ENCODE measurements at places on chromosomes 5 and 9. TPM values are rescaled to one million over a fixed set of nuclear protein-coding genes. Genes with fewer than 3 reads are reported as not detected.

Gene CDH10
- total RNA-seq, result not detected

Gene STK32A
- not detected for total RNA-seq

Gene MEGF10
- total RNA-seq, result not detected

Gene PCDHGA11
- total RNA-seq, result not detected

GRCh38 chr9:134064711-134065110 is 3.1 kb downstream of the BRD3 start:
- peaks cover 32% of the 10 kb centered on the region for H3K4me1 ChIP-seq
- no peaks in the 10 kb centered on the region for H3K36me3 ChIP-seq
- H3K27ac ChIP-seq, result no peak overlapping the region

DNA sequence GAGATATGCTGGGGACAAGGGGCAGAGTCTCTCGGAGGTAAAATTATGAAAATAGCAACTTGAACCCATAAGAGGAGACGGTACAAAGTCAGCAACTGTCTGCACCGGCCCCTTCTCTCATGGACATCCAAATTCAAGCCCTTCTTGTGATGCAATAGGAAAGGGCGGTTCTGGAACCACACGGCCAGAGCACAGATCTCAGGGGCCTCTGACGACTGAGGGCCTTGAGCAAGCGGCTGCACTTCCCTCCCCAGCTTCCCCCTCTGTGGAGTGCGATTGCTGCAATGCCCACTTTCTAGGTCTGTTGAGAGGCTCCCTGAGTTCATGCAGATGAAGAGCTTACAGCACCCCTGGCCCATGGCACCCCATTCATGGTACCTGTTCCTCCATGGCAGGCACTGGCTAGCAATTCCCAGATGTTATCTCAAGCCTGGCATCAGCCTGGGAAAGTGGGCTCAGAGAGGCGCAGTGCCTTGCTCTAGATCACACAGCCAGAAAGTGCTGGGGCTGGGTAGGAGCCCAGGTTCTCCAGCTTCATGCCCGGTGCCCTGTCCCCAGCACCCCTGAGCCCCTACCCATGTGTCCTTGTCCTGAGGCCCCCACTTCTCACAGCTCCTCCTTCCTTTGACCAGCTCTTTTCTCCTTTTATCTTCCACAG is 17.7 kb upstream of the CPLX2 start:
- no peaks in the 10 kb centered on the region for H3K4me1 ChIP-seq
- H3K36me3 ChIP-seq, result no peaks in the 10 kb centered on the region
- no peak overlapping the region for H3K27ac ChIP-seq
- peaks cover 4% of the 10 kb centered on the region for H3K27me3 ChIP-seq
- no peak for DNase-seq

DNA sequence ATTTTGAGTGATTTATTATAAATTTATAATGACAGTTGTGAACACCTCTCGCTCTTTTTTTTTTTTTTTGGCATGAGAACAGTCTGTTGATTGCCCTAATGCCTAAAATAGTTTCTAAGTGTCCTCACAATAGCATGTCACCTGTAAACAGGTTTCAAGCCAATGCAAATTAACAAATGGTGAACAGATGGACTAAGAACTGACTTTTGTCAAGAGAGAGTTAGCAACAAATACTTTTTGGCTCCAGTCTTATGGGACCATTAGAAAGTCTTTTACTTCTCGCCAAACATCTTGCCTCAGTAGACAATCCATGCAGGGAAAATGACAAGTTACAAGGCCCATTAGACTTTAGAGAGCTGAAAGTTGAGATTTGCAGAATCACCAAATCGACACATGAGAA is 67.8 kb downstream of the MED27 start:
- no peaks in the 10 kb centered on the region for H3K27me3 ChIP-seq
- no peak overlapping the region for H3K4me3 ChIP-seq
- H3K27ac ChIP-seq, result no peak overlapping the region
- peaks cover 18% of the 10 kb centered on the region for H3K4me1 ChIP-seq
- H3K36me3 ChIP-seq, result peaks cover 38% of the 10 kb centered on the region

GRCh38 chr5:53429706-53430105 is 50.7 kb upstream of the FST start:
- DNase-seq, result no peak
- H3K27me3 ChIP-seq, result peaks cover 17% of the 10 kb centered on the region
- no peaks in the 10 kb centered on the region for H3K36me3 ChIP-seq
- no peak overlapping the region for H3K27ac ChIP-seq
- no peak overlapping the region for H3K4me3 ChIP-seq
- H3K4me1 ChIP-seq, result no peaks in the 10 kb centered on the region

DNA sequence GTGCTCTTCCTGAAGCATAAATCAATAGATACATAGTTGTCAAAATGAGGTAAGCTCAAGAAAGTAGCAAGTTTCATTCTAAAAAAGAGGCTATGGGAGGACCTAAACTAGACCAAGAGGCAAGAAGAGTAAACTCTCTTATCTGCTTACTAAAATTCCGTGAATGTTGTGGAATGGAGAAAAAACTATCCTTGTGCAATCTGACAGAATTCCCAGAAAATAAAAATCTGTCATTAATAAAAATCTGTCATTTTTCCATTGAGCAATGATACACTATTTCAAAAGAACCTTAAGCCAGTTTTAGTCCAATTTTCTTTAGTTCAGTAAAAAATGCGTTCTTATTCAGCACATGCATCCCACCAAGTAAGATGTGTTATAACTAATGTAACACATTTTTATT is 15.9 kb upstream of the FANCC start:
- no peak overlapping the region for H3K4me3 ChIP-seq
- H3K4me1 ChIP-seq, result no peaks in the 10 kb centered on the region
- no peak for DNase-seq
- H3K36me3 ChIP-seq, result no peaks in the 10 kb centered on the region
- no peak overlapping the region for H3K27ac ChIP-seq

DNA sequence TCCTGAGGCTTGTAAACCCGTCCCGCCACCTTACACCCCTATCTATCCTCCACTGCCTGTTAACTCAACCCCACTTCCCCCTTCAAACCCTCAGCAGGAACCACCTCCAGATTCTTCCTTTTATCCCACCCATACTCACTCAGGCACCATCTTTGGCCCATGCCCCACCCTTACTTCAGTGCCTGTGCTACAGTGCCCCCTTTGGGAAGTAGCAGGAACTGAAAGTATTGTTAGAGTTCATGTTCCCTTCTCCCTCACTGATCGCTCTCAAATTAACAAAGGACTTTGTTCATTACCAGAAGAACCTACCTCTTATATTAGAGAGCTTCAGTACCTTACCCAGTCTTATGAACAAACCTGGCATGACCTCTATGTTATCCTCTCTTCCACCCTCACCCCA is 92.2 kb upstream of the MOCS2 start:
- no peaks in the 10 kb centered on the region for H3K36me3 ChIP-seq
- no peak overlapping the region for H3K27ac ChIP-seq
- H3K4me1 ChIP-seq, result peaks cover 5% of the 10 kb centered on the region
- H3K27me3 ChIP-seq, result peaks cover 6% of the 10 kb centered on the region
- H3K4me3 ChIP-seq, result no peak overlapping the region
- no peak for DNase-seq
